ENCODE measurements at places on chromosomes 11 and 22. TPM values are rescaled to one million over a fixed set of nuclear protein-coding genes. Genes with fewer than 3 reads are reported as not detected.

PPP6R2 gene
- 86.8 TPM for total RNA-seq

DNA sequence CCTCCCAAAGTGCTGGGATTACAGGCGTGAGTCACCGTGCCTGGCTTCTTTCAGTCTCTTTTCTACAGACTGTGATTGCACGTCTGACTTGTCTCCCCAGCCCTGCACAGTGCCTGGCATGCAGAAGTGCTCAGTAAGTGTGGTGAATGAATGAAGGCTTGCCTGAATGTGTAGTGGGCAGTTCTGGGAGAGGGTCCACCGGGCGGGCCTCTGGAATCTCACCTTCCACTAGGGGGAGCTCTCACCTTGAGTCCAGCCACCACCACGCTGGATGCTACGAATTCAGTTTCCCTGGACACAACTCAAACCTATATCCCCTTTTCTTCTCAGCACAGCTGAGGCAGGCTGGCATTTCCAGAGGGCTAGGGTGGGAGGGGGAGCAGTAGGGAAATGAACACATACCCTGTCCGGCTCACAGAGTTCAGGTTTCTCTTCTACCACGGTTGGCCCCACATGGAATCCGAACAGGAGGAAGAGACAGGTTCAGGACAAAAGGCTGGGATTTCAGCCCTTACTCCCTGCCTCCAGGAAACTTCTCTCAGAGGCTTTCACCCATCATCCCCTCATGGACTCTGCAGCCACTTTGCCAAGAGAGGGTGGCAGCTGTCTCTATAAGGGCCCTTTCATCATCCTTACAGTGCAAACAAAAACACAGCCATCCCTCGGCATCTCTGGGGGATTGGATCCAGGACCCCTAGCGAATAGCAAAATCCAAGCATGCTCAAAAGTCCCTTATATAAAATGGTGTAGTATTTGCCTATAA, 86.8 kb downstream of the NECTIN1 start:
- DNase-seq, result no peak

GRCh38 chr11:14789879-14790484, 102.0 kb downstream of the CYP2R1 start:
- no peak for DNase-seq

IGLL1 gene
- total RNA-seq, result not detected

DNA sequence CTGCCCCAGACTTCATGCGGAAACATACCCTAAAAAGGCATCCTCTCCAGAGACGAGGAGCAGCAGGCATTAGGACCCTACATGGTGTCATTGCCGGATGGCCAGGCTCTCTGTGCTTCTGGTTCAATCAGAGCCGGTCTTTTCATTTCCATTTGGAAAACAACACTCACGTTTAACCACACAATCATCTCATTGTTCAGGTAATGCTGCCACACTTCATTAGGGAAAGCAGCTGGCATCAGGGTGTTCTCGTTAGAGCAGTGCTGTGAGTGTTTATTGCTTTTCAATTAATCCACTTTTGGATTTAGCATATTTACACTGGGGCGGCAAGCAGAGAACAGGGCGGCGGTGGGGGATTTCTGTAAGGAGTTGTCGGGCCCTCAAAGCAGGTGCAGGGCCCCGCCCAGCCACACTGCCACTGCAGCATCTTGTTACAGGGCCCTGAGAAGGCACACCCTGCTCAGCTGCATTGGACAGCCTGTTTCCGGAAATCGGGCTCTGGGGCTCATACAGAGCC, 338.6 kb downstream of the SHANK2 start:
- DNase-seq, result no peak

Measured in activated naive CD8-positive, alpha-beta T cell treated with anti-CD3 and anti-CD28 coated beads, Interleukin-2, amount 10 ng/mL, durations not matched to agents 7 days and 5 days (primary cell).